ENCODE measurements at places on chromosomes 2 and 18.

GRCh38 chr2:63950414-63950813 lies 68.8 kb downstream of the VPS54 start:
- no peak for DNase-seq

- no peak for DNase-seq
These were observed 50.7 kb upstream of the B3GNT7 start for GRCh38 chr2:231344851-231345250.

DNA sequence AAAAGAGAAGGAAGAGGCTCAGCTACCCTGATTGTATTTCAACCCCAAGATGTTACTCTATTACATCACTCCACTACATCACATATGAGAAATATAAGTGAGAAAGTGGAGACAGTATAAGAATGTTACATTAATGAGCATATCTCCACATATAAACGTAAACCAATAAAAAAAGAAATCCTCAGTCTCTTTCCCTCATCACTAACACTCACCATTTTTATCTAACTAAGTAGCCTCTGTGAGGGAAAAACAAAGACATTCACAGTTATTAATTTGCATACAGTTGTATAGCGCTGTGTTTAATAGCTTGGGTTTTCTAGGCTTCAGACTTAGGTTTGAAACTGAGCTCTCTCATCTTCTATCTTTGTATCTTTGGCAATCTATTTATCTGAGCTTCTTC lies 489.1 kb upstream of the LRRTM4 start:
- no peak for DNase-seq

DNA sequence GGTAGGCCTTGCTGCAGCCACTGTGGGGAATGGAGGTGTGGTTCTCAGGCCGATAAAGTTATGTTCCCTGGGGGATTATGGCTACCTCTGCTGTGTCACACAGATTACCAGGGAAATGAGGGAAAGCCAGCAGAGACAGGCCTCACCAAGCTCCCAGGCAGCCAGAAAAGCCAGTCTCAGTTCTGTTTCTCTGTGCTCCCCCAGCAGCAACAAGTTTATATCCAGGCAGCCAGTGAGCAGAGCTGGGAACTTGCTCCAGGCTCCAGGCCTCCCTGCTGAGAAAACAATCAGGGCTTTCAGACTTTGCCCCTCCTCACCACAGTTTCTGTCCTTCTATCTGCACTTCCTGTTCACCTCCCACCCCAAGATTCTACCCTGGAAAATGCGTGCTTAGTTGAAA lies 596.6 kb upstream of the GYPC start:
- DNase-seq = no peak

DNA sequence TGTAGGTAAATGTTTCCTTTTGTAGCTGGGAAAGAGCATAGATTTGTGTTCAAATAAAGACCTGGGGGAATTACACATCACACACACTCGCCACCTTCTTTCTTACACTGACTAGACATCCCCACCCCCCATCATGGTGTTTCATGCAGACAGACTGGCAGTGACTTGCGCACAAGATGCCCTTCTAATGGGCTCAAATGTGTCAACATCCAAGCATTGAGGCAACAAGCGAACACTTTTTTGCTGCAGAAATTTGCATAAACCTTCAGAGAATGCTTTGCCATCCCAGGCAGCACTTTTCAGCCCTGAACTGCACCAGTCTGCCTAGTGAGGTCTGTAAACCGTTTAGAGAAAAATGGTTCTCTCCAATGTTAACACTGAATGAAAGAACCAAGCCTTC lies 4.5 kb downstream of the HOXD8 start:
- DNase-seq = no peak

- DNase-seq = no peak
These were observed 142.4 kb downstream of the DDX1 start for GRCh38 chr2:15733867-15734673.

DNA sequence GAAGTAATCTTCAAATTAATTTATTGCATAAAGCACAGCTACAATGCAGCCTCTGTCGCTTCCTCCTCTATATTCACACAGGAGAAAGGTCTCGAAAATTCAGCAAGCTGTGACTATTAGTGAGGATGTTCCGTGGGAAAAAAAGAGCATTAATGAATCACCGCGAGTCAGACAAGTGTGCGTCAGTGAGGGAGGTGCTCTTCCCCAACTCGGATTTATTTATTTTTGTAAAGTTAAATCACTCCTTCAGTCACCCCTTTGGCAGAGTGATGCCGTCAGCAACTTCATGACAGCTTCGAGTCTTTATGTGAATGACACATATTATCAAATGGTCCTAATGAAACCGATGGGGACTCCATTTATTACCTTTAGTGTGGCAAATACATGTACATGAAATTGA lies 648.9 kb upstream of the SALL3 start:
- DNase-seq = no peak

DNA sequence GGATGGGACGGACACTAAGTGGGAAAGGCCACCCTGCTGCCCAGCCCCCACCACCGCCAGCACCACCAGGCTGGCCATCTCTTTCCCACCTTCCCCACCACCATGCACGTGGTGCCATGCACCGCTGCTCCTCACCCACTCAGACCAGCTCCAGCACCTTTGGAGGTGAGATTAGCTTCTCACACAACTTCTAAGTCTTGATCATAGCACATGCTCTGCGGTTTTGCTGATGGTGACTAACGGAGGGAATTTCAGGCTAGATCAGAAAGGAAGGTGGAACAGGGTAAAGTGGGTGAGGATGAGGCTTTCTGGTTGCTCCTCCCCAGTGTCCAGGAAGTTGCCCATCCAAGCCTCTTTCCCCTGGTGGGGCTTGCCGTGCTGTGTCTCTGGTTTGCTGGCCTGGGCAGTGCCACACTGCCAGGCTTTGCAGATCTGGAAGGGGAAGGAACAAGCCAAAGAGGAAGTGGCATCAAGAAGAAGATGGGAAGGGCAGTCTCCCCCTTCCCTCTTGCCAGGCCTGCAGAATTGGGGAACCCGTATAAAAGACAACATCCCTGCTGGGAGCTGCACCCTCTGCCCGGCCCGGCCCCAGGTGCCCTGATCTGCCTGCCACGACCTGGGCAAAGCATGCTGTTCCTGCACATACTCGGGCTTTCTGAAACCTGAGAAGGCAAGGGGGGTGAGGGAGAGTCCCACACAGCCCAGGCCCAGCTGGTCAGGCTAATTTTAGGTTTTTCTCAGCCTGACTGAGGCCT lies 44.3 kb upstream of the CAB39 start:
- no peak for DNase-seq

GRCh38 chr2:55947752-55948151 lies 24.2 kb upstream of the EFEMP1 start:
- no peak for DNase-seq

- DNase-seq = no peak
These were observed 8.8 kb downstream of the RALB start for GRCh38 chr2:120261387-120262006.

DNA sequence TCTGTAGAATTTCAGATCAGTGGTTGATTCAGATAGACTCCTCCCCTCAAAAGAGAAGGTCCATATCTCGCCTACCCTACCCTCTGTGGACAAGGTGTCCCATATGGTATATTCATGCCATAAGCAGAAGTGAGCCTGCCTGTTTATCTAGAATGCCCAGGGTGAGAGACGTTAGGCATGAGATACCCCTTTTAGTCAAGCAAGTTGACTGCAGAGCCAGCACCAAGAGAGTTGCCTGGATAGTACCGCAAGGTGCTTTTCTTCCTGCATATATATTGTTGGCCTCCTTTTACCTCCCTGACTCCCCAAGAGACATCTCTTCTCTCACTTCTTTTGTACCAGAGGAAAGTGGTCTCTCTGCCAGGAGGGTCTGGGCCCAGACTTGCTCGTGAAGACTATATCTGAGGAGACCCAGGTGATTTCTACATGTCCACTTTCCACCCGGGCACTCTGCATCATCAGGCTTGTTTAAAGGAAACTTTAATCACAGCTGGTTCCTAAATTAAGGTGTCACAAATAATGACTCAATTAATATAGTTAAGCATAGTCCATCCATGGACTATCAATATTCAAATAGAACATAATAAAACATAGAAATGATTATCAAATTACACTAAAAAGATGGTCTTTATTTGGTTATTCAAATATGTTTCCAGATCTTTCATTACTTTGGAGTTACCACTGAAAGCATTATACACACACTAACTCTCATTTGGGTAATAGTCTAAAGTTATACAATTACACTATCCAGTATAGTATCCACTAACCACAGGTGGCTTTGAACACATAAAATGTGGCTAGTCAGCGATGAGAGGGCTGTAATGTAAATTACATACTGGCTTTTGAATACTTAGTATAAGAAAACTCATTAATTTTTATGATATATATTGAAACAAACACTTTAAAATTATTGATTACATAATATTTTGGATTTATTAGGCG lies 4.1 kb downstream of the ITGA4 start:
- no peak for DNase-seq

GRCh38 chr2:190553254-190553653 lies 18.7 kb upstream of the NEMP2 start:
- no peak for DNase-seq

DNA sequence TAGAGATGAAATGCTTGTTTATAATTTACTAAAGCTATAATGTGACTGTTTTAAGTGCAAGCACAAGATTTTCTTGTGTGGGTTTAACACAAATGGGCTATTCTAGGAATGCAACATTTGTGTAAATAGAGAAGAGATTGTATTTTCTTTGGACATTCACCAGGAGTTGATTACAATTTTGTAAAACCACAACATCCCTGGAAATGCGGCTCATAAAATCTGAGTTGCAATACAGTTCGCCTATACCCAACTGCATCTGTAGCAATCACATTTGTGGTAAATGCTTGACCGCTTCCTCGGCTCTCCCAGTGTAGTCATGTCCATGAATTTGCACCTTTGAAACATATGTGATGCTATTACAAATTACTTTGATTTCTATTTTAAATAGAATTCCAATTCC lies 348.7 kb upstream of the CDH20 start:
- DNase-seq = no peak

DNA sequence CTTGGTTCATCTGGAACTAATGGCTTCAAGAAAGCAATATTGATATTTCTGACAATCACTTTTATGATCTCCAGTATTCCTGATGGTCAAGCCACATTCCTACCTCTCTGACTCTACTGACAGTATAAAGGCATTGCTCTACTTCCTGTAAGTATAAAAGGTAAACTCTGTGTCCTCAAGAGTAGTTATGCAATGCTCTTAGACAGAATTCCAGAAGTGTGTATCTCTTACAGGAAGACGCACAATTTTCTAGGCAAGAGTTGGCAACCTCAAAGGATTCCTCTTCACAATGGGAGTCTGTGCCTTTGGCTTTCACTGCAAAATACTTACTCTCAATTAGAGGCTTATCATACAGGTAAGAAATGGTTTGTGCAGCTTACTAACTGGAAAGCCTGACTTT lies 100.1 kb downstream of the THADA start:
- DNase-seq = no peak

DNA sequence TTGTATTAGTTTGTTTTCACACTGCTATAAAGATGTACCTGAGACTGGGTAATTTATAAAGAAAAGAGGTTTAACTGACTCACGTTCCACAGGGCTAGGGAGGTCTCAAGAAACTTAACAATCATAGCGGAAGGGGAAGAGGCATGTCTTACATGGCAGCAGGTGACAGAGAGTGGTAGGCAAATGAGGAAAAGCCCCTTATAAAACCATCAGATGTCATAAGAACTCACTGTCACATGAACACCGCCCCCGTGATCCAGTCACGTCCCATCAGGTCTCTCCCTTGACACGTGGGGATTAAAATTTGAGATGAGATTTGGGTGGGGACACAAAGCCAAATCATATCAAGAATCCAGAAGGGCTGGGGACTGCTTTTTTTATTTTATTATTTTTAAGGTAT lies 120.0 kb downstream of the GALNT14 start:
- no peak for DNase-seq

GRCh38 chr2:28962505-28962904 lies 18.6 kb upstream of the TOGARAM2 start:
- DNase-seq = no peak

DNA sequence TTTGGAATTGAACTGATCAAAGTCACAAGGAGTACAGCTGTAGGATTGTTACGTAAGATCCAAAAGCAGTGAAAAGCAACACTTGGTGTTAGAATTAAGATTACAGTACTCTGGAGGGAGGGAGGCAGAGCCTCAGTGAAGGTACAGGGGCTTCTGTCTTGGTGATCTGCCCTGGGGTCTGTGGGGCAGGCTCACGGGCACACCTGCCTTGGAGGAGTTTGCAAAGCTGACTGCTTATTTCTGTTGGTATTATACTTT lies 114.9 kb downstream of the NCK2 start:
- no peak for DNase-seq

GRCh38 chr2:119546447-119546767 lies 2.2 kb downstream of the CFAP221 start:
- DNase-seq = no peak

- no peak for DNase-seq
These were observed 3.1 kb upstream of the ZEB2 start for GRCh38 chr2:144522897-144523595.

DNA sequence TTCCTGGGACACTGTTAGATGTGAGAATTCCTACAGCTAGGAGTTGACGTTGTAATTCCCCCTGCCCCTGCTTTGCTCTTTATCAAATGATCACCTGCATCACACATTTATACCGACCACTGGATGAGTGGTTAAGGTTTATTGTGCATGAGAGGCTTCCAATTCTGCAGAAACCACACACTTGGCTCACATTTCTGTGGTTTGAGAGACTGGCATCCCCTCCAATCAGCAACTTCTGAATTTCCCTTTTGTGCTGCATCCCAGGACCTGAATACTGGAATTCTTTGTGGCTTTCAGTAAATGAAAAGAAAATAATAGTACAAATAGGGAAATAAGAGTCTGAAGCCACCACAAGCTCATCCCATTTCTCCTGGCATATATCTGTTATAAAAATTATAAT lies 628.7 kb upstream of the PIK3C3 start:
- no peak for DNase-seq

GRCh38 chr2:19577723-19578122 lies 219.3 kb upstream of the OSR1 start:
- DNase-seq = no peak
